Stimulated activated CD4-positive, alpha-beta T cell treated with anti-CD3 and anti-CD28 coated beads, Interleukin-12 subunit alpha, Interleukin-12 subunit beta, amount 100 ng/mL, for 24 hours (primary cell): ENCODE measurements at places on chromosomes 7 and 10.

GRCh38 chr10:86481761-86482160 lies 39.8 kb downstream of the WAPL start:
- no peak for DNase-seq

- no peak for DNase-seq
These were observed 14.0 kb downstream of the PWWP2B start for GRCh38 chr10:132410779-132411532.

DNA sequence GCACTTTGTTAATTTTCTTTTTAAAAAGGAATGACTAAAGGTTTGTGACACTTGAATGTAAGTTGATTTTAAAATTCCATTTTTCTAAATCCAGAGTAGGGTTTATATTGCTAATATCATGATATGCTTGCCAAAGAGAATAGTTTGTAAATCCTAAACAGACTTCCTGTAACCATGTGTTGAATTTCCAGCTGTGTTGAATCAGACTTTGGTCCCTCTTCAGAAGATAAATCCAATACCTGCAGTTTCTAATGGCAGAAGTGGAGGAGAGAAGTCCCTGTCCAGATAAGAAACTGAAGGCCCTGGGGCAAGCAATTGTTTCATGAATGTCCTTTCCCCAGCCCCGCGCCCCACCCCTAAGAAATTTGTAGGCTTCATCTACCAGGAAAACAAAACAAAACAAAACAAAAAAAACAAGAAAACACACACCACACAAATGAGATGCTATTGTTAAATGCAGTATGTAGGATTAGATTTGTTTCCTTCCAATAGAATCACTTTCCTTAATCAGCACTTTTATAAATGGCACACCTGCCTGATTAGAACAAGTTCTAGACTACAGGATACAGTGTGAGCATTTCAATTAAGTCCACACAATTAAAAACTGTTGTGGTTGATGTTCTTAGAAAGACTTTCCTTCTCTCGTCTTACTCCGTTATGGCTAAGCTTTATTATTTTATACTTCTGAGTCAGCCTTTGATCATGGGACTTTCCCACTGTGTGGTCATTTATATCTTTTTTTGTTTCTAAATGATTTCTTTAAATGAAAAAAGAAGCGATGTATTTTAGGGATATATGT lies 122.8 kb downstream of the KAT6B start:
- DNase-seq: no peak

- DNase-seq: no peak
These were observed 873.2 kb downstream of the GATA3 start for GRCh38 chr10:8927705-8928104.

GRCh38 chr10:97095701-97096260 lies 90.0 kb downstream of the SLIT1 start:
- no peak for DNase-seq

- no peak for DNase-seq
These were observed 230.4 kb downstream of the TNS3 start for GRCh38 chr7:47351233-47352154.

- DNase-seq: no peak
These were observed 2.5 kb downstream of the CCDC6 start for GRCh38 chr10:59903871-59904270.

- DNase-seq: no peak
These were observed 90.6 kb upstream of the ODAD2 start for GRCh38 chr10:28089467-28089866.

DNA sequence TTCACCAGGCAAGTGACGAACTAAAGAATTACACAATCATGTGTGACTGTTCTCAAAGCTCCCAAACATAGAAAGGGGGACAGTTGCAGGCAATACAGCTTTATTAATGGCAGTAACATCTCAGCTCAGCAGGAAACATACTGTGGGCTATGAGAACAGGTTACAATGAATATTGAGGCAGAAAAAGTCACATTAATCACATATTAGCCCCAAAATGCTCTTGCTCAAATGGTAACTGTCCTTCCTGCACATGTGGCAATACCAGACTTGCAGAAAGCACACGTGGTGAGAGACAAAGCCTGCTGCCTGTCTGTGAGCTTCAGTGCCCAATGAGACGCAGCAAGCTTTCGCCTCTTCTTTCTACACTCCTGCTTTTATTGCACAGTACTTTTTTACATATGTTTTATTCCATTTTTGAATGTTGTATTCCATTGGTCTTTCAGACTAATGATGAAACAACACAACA lies 104.9 kb upstream of the ACBD5 start:
- no peak for DNase-seq

DNA sequence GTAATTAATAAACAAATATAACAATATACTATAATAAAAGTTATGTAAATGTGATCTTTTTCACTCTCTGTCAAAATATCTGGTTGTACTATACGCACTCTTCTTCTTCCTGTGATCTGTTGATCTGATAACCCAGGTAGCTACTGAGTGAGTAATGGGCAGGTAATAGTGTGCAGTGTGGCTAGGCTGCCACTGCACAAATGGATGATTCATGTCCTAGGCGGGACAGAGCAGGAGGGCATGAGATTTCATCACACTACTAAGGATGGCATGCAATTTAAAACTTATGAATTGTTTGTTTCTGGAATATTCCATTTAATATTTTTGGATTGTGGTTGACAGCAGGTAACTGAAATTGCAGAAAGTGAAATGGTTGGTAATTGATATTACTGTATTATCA lies 44.5 kb downstream of the TAS2R16 start:
- DNase-seq: no peak

DNA sequence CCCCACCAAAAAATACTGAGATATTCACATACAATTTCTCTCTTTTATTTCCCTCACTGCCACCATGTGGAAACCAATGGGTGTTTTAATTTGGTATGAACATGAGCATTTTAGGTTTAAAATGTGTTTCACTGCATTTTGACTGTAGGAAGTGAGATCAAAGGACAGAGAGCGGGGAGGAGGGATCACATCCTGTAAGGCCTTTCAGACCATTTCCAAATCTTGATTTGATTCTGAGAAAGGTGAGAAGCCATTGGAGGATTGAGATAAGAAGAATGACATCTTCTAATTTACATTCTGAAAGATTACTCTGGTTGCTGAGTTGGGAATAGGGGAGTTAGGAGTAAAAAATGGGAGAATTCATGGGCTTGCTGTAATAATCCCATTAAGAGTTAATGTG lies 42.5 kb downstream of the GPR141 start:
- DNase-seq: no peak

GRCh38 chr10:15236340-15236739 lies 67.8 kb upstream of the NMT2 start:
- DNase-seq: no peak

DNA sequence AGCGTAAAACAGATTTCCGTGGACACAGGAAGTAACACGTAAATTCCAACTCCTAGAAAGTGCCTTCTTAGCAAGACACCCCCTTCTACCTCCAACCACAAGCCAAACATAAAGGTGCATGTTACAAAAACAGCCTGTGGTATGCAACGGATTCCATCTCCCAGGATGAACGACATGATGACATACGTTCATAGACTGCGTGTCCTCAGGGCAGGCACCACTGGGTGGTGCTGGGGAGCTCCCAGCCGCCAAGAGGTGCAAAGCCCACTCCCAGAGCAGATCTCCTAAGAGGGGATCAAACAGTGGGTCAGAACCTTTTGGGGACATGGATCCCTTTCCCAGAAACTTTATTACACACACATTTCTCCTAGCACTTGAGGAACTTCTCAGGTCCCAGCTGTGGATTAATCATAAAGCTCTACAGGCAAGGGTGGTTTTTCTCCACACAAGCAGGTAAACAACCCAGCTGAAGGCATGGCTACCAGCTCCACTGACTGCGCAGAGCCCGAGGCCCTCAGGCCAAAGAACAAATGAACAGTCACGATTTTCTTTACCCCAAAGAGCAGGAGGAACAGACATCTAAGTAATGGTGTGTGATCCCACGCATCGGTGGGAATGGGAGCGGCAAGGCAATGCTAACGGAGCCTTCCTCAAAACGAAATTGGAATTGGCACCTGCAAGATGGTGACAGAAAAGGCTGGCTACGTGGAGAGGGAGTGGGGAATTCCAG lies 13.8 kb downstream of the PSAP start:
- DNase-seq: no peak

DNA sequence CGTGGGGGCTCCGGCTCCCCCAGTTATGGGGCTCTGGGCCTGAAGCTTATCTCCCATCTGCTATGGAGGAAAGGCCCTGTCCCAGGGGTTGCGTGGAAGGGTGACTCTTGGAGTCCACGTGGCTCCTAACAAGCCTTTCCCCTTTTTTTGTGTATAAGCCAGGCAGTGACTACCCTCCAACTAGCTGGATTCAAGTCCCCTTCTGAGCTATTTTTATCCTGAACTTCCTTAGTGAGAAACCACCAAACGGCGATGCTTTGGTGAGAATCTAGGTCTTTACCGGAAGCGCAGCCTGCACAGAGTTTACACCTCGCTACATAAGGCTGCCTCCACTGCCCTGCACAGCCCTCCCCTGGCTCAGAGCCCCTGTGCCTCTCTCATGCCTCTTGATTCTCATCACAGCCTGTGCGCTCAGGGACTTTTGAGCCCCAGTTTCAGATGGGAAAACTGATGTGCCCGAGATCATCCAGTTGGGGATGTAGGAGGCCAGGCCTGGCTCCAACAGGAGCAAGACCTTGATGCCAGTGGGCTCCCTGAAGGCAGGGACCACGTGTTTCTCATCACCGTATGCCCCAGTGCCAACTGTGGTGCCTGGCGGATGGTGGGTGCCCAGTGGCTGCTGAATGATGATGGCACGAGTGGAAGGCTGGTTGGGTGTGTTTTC lies 102.3 kb upstream of the PPIF start:
- DNase-seq: no peak

DNA sequence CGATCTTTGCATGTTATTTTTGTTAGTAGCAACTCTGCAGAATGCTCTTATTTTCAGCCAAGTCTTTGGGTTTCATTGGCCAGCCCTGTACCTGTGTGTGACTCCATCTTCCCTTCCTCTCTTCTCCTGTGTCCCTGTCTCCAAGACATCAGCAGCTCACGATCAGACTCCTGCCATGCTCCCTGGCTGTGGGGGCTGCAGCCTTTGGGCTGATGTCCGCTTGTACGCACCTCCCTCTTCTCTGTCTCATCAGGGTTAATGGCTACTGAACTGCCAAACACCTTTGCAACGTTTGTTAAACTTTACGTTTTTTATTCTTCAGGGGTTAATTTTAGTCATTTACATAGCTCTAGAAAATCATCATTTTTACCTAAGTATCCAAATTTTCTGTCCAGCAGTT lies 103.5 kb upstream of the RET start:
- DNase-seq: no peak

GRCh38 chr10:65788271-65788670 lies 1137.6 kb upstream of the LRRTM3 start:
- no peak for DNase-seq

GRCh38 chr10:3893901-3894563 lies 109.0 kb upstream of the KLF6 start:
- no peak for DNase-seq

GRCh38 chr7:78769481-78770101 lies 683.9 kb downstream of the MAGI2 start:
- no peak for DNase-seq

DNA sequence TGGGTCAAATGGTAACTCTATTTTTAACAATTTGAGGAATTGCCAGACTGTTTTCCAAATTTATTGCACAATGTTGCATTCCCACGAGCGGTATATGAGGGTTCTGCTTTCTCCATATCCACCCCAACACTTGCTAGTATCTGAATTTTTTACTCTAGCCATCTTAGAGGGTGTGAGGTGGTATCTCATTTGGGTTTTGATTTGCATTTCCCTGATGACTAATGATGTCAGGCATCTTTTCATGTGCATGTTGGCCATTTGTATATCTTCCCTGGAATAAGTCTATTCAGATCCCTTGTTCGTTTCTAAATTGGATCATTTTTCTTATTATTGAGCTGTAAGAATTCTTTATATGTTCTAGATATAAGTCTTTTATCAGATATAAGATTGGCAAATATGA lies 97.7 kb downstream of the TPK1 start:
- DNase-seq: no peak

DNA sequence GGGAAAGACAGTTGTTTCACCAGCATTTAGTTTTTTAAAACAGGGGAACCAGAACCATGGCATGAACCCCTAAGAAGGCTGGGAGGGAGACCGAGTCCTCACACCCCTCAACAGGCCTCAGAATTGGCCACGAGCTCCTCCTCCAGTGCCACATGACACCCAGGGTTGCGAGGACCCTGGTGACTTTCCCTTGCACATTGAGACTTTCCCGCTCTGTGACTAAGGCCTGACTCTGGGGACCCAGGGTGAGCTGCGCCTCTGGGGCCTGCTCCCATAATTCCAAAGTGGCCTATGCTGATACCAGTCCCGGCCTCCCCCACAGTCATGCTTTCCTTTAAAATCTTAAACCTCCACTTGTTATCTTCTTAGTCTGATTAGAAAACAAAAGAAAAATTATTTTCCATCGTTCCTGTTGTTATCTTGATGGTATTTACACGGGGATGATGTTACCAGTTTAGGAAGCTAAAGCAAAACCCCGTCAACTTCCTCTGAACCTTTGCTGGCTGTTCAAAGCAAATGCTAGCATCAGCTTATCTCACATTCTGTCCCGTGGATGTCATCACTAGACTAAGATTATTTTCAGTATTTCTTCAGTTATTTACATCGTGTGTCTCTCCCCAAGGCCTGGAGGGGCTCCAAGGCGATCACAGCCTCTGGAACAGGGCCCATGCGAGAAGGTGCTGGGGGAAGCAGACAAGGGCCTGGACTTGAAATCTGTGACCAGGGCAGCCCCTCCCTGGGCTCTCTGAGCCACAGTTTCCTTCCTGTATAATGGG lies 42.1 kb downstream of the FAM53B start:
- DNase-seq: no peak

DNA sequence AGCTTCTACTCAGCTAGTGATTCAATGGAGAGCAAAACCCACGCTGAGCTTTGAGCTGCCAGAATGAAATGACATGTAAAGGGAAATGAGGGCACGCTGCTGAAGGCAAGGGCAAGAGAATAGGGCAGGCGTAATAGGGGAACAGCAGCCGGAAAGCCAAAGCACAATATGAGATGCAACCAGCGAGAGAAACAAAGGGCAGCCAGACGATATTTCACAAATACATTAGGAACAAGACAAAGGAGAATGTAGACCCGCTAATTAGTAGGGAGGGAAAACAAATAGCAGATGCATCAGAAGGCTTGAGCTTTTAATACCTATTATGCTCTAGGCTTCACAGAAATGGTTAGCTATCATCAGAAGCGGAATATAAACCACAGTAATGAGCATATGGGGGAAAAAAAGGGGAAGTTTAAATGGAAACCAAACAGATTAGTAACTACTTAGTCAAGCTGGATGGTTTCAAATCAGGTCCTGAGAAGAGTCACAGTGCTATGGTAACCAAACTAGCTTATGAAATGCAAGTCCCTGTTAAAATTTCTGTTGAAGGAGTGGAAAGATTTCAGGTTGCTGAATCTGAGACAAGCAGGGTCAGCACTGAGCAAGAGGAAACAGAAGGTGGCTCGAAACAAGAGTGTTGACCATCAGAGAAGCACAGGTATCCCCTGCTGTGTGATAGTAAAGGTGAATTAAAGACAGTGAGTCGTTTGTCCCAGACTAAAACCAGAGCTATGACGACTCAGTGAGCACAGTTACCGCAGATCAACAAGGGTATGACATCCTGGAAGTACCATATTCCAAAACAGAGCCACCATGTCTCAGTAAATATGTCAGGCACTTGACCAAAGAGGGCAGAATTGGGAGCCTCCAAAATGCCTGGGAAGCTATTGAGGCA lies 496.9 kb upstream of the CELF2 start:
- no peak for DNase-seq

- DNase-seq: no peak
These were observed 88.1 kb upstream of the KMT2C start for GRCh38 chr7:152523916-152524315.

- DNase-seq: no peak
These were observed 30.4 kb upstream of the OTUD1 start for GRCh38 chr10:23408330-23408976.
